CD4-positive, alpha-beta memory T cell (primary cell): ENCODE measurements at places on chromosomes 6 and 20. TPM values are rescaled to one million over a fixed set of nuclear protein-coding genes. Genes with fewer than 3 reads are reported as not detected.

DNA sequence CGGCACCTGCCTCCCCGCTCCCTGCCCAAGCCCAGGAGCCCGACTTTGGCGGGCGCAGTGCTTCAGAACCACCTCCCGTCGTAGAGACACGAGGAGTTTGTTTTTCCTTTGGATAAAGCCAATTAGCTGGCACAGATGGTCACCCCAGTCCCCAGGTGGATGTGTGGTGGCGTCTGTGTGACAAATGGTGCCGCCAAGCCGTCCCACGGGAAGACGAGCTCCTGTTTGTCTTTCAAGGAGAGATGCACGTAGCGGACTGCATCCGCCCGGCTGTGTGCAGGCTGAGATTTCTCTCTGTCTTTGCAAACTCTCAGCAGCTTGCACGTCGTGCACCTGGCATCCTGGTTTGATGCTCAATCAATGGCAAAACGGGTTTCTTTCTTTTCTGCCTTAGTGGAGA, 16.1 kb upstream of the MRGBP start:
- no peak for DNase-seq

AGPAT4 gene
- polyA plus RNA-seq = 6.9 TPM

DNA sequence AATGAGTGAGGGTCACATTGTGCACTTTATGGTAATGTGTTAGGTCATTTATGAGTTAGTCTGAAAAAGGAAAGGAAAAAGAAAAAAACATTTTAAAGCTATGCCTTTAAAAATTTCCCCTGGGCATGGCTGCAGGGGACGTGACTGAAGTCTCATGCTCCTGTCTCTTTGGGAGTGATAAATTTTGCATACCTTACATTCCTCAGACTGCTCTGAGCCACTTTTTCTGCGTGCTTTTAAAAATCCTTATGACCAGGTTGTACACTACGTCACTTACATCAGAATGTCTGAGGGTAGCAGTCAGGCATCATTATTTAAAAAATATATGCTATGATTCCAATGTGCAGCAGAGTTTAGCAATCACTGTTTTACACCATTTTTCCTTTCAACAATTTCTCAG, 121.2 kb downstream of the RFPL4B start:
- DNase-seq = no peak

MCHR2 gene
- polyA plus RNA-seq = not detected

DNA sequence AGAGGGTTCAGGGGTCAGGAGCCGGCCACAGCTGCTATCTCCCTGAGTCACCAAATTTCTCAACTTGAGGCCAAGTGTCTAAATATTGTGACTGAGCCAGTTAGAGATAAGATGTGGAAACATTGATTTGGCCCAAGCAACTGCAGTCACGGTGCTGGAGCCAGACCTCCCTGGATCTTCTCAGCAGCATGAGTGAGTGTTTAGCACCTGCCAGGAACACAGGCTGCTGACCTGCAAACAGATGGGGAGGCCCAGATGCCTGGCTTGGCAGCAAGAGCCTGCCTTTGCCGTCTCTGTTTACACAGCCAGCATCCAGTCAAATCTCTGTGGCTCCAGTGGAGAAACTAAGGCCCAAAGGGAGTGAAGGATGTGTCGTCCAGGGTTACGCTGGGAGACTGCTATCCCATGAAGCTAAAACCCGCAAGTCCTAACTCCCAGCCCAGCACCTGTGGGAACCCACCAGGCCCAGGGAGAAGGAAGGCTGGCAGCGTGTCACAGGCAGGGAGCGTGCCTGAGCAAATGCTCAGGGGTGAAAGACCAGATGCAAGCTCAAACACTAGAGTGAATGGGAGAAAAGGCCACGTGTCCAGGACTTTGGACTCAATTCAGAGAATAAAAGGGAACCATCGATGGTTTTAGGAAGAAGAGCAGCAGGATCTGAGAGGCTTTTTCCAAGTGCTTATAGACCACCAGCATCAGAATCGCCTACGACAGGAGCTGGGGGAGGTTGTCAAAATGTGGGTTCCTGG, 15.9 kb upstream of the PTGIS start:
- no peak for DNase-seq

- no peak for DNase-seq
Measured at GRCh38 chr6:19415605-19416326, 421.4 kb upstream of the ID4 start.

DNA sequence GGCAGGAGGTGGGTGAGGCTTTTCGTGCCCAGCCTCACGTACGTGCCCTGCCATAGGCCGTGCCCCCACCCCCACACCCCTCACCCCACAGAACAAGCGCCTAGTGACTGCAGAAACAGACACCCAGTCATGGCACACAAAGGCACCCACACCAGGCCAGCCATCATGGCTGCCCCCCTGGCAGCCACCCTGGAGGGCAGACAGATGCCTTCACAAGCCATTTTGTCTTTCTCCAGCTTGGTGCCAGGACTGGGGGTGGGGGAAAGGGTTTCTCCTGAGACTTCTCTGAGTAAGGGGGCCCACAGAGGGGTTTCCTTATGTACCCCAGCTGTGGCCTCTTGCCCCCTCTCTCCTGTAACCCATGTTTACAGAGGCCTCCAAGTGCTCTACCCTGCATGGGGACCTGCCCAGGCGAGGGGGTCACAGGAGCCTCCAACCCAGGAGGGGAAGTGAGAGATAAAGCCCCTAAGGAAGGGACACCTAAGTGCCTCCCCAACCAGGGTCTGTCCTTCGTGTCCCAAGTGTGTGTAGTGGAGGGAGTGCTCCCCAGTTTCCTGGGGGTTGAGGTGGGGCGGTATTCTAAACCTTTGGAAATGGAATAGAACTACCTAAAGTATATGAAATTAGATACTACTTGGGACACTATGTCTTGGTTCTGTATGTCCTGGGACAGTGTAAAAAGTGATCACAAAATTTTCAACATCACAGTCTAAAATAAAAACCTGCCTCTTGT, 49.9 kb downstream of the MRPL14 start:
- DNase-seq = no peak

GRCh38 chr6:163841326-163841725, 426.8 kb downstream of the QKI start:
- no peak for DNase-seq

GRCh38 chr20:49768204-49769047, 44.2 kb upstream of the SLC9A8 start:
- DNase-seq = peak; percentile 73

DNA sequence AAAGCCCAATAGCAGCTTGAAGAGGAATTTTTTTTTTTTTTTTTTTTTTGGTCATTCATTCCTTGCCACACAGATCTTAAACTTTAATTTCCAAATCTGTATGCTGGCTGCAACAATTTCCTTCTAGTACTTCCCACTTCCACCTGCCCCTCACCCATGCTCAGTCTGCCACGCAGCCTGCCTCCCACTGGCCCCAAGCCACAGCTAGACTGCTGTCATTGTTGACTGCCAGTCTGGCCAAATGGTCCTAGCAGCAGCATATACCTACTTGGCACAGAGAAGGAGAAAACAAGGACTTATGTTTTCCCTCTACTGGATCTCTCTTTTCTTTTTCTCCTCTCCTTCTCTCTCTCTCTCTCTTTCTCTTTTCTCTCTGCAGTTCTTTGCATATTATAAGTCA, 118.3 kb upstream of the HEY2 start:
- no peak for DNase-seq

- no peak for DNase-seq
Measured at GRCh38 chr6:56927538-56928453, 27.1 kb upstream of the BEND6 start.

- DNase-seq = no peak
Measured at GRCh38 chr6:34543421-34543820, 12.7 kb downstream of the SPDEF start.

GRCh38 chr20:47051936-47052526, 157.4 kb downstream of the EYA2 start:
- no peak for DNase-seq
